Ureter (tissue), 1 donor: ENCODE measurements at places on chromosomes 3 and 15.

DNA sequence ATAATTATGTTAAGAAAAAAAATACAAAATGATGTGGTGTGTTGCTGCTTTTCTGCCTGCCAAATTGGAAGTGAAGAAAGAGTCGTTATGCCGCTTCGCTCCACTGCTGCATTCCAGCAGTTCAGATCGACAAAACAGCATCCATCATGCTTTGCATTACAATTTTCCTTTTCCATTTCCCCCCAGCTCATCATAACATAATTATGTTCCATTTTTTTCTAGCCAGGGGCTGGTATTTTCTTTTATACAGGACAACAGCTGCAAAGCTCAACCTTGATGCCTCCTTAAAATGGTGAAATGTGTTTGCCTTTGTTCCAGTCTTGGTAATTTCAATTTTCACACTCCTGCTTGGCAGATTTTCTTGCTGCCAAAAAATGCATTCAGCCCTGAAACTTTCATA, 44.9 kb upstream of the KBTBD12 start:
- no peak for DNase-seq

GRCh38 chr15:92899948-92900730, at the start of gene CHD2:
Gene CHD2 (plus strand): TSS chr15:92900324. CDS start chr15:92901238, 914 bp downstream.
- peak; percentile 62 for DNase-seq

- no peak for DNase-seq
These were observed 82.1 kb downstream of the IL5RA start for GRCh38 chr3:3027976-3028567.

- no peak for DNase-seq
These were observed 38.7 kb downstream of the PDIA5 start for GRCh38 chr3:123105201-123106189.

DNA sequence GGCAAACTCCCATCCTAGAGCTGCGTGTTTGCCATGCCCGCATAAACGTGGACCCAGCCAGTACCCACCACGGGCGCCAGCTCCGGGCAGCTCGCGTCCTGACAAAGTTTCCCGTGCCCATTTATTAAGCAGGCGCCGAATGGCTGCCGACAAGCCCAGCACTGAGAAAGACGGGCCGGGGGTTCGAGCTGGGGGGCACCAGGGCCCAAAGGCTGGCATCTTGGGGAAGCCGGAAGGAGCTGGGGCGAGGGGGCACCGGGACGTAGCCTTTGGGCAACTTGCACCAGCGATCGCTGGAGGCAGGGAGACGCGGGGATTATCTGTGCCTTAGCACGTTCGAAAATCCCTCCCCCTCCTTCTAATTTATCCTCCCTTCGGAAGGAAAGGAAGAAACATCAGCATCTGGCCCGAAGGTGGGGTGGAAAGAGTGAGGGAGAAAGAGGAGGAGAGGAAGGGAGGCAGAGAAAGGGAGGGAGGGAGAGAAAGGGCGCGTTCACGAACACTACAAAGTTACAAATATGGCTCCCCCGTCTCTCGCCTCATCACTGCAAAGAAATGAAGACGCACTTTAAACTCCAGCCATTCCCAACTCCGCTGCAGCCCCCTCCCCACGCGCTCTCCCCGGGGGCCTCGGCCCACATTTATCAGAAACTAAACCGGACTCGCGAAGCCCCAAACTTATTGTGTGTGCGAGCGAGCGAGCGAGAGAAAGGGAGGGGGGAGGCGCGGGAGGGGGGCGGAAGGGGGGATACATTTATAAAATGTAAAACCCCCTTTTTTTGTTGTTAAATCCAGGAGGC, 1.0 kb downstream of the ANP32A start:
- DNase-seq, result peak; percentile 56

DNA sequence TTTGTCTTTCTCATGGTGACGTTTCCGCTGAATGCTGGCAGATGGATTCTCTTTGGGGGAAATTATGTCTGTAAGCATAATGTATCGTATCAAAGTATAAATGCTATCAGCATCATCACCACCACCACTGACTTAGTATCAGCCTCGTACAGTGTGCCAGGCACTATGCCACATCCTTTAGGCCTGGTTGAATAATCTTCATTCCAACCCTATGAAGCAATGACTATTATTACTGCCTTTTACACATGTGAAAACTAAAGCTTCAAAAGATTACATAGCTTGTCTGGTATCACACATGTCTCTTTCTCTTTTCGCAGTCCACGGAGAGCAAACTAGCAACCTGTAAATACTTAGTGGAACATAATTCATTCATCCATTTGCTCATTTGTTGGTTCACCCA, 166.7 kb upstream of the PRICKLE2 start:
- DNase-seq, result no peak

DNA sequence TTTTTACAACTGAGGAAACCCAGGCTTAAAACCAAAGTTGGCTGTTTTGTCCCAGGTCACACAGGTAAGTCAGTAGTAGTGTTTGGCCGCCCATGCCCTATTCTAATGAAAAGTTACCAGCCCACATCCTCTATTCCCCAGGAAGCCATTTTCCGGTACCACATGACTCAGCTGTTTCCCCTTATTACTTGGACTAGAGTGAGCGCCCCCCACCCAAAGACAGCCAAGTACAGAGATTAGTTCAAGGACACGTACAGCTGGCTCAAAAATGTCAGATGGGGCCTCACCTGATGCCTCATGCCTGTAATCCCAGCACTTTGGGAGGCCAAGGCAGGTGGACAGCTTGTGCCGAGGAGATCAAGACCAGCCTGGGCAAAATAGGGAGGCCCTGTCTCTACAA, 8.5 kb upstream of the KLHL6 start:
- no peak for DNase-seq

DNA sequence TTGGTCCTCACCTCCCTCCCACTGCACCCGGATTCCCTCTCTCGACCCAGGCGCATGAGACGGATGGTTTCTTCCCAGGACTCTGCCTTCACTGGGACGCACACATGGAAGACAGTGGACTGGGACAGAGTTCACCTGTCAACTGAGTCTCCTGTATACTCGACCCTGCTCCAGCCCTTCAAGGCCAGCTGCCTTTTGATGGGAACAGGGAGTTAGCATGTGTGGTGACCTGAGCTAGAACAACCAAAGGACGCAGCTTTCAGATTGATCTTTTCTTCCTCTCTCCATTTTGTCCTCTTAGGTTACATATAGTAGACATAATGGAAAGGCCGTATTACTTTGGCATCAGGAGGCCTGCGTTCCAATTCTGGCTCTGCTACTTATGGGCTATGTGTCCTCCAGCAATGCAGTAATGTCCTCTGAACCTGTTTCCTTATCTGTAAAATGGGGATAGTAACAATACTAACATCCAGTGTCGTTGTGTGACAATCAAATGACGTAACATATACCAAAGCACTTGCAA, 94.1 kb downstream of the PEX5L start:
- no peak for DNase-seq

GRCh38 chr3:36852071-36852470, 87.7 kb upstream of the DCLK3 start:
- no peak for DNase-seq

GRCh38 chr15:39432026-39432425, 148.9 kb upstream of the THBS1 start:
- no peak for DNase-seq

DNA sequence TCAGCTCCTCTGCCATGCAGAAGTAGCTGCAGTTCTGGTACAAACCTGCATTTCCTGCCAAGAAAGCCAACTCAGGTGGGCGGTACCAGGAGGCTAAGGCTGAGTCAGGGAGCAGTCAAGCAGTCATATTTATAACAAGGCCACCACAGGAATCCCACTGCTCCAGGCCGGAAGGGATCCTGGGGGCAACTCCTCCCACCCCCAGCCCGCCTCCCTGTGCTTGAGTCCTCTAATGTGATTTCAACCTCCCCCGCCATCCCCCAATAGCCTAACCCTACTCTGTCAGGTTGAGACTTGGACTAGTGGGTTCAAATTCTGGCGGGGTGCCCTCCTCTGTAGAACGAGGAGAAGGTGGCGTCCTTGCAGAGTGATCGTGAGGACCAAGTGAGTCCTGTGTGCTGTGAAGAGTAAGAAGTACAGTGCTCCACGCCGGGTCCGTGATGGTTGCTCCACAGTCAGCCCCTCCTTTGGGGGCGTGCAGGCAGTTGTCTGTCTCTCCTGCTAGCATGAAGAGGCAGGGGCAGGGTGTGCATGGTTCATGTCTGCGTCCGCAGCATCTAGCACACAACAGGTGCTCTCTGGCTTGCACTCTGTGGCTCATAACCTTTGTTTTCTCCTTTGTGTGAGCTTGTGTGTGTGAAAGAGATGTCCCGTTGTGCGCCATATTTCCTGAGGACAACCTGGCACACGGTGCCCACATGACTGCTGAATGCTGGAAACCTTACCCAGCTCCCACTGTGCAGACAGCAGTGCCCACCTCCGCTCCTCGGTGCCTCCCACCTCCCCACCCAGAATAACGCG, 78.3 kb downstream of the SMAD6 start:
- peak; percentile 58 for DNase-seq

DNA sequence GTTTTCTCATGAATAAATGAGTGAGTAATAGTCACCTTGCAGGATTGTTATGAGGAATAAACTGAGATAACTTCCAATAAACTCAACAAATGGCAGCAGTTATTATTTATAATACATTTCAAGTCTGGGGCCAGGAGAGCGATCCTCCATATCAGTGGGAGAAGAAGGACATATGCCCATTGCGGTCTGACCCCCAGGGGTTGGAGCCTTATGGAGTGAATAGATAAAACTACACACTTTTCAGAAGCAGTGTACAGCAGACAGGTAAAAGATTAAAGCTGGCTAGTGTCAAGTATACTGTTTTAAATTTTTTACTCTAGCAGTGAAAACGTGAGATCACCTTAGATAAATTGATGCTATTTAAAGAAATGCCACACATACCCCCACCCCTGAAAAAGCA, 43.5 kb downstream of the DIPK2A start:
- no peak for DNase-seq

GRCh38 chr15:64739577-64740143, 35.7 kb downstream of the RBPMS2 start:
- no peak for DNase-seq

DNA sequence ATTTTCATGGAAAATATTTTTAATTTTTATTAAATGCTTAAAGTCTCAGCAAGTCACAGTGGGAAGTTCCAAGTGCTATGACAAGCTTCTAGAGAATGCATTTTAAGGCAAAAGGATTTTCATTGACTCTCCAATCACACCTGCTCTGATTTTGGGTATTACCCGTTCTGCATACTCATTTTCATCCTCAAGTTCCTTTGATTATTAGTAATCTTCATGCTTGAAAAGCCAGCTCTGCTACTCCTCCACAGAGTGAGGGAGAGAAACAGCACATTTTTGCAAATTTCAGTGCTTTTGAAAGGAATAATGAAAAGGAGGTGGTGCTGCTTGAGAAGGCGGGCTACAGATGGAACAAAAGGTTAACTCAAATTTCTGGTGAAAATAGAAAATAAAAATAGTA, 450.7 kb downstream of the NSUN3 start:
- no peak for DNase-seq

DNA sequence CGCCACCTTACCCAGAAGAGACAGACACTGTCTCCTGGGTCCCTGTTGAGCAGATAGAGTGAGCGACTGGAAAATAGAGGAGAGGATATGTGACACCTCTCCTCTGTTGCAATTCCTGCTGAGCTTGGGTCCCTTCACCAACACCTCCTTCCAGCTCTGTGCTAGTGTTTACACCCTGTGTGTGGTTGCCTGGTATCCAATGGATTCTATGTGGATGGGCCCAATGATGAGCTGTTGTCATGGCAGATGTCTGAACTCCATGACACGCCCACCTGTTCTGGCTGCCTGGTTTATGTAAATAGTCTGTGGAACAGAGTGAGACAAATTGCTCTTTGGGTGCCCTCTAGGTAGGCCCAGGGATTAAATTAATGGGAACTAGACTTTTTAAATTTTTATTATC, 23.7 kb downstream of the RBM5 start:
- DNase-seq, result no peak

- DNase-seq, result no peak
These were observed 49.1 kb downstream of the IQSEC1 start for GRCh38 chr3:13023971-13024764.

DNA sequence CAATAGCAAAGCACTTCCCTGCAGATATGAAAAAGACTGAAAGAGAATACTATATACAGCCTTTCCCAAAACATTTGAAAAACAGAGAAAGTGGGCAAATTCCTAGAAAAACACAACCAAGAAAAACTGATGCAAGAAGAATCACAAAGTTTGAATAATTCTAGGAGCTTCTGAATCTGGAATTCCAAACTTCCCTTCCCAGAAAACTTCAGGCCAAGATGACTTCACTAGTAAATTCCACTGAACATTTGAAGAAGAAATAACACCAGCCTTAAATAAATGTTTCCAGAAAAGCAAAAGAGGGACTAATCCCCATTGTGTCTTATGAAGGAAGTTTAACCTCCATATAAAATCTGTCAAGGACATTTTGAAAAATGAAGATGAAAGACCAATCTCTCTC, 15.8 kb upstream of the NSMCE3 start:
- no peak for DNase-seq

- no peak for DNase-seq
These were observed 130.7 kb downstream of the WNT7A start for GRCh38 chr3:13749063-13749764.

GRCh38 chr3:20569310-20569709, 383.3 kb upstream of the SGO1 start:
- no peak for DNase-seq

DNA sequence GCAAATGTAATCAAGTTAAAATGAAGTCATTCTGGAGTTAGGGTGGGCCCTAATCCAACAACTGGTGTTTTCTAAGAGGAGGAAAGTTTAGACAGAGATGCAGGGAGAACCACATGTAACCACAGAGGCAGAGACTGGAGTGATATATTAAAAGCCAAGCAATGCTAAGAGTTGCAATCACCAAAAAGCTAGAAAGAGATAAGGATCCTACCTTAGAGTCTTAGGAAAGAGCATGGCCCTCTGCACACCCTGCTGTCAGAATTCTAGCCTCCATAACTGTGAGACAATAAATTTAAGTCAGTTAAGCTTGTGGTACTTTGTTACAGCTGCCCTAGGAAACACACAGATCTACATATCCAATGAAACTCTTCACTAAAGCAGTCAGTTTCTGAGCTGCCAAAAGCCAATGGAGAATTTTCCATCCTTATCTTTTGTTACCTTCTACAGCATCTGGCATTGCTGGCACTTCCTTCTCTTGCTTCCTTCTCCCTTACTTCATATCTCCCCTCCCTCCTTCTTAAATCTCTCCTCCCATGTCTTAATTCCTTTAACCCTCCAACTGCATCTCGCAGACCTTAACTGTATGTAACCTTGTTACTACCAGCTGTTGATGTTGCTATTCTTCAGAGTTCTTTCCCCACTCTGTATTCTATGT, 11.2 kb downstream of the DCBLD2 start:
- no peak for DNase-seq

- DNase-seq, result no peak
These were observed 9.4 kb upstream of the SUMF1 start for GRCh38 chr3:4476496-4476895.
